ENCODE measurements at places on chromosomes 2 and 18.

DNA sequence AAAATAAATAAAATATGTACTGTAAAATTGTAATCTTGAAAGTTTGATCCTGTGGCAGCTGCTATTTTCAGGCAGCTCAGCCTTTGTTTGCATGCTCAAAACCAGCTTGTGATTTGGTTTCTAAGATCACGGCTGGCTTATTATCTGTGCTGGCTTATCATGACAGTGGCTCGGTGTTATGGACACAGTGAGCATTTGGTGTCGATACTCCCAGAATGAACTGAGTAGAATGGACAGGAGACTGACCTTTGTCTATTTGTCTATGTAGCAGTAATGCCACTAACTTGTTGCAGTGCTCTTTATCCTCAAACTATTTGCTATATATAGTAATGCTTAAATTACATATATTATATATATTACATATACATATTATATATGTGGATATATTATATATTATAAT, 58.8 kb downstream of the NEDD4L start:
- no peak for DNase-seq

DNA sequence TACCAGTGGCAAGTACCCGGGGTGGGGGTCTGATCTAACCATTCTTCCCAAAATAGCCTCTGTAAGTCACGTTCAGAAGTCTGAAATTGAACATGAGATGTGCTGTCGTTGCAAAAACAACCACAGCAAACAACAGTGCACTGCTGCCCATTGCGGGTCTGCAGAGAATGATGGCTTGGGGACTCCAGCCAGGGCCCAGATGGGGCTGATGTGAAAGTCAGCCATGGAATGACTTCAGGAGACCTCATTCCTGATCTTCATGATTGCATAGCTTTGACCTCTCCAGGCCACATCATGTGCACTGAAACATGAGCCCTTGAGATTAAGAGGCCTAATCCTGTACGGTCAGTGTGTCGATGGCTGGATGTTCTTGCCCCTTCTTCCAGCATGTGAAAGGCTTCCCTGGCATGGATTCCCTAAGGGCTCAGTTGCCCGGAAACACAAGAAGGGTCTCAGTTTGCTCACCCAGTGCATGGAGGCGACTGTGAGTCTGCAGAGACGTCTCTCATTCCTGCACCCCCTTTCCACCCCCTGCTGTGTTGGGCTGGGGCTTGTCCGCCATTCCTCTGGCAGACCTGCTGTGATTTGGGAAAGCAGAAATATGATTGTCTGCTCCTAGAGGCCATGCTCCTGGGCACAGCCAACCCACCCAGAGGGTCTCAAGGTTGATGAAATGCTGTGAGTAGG, 191.6 kb downstream of the SEPTIN10 start:
- DNase-seq, result no peak

GRCh38 chr2:20288642-20289340, 61.9 kb downstream of the PUM2 start:
- no peak for DNase-seq

DNA sequence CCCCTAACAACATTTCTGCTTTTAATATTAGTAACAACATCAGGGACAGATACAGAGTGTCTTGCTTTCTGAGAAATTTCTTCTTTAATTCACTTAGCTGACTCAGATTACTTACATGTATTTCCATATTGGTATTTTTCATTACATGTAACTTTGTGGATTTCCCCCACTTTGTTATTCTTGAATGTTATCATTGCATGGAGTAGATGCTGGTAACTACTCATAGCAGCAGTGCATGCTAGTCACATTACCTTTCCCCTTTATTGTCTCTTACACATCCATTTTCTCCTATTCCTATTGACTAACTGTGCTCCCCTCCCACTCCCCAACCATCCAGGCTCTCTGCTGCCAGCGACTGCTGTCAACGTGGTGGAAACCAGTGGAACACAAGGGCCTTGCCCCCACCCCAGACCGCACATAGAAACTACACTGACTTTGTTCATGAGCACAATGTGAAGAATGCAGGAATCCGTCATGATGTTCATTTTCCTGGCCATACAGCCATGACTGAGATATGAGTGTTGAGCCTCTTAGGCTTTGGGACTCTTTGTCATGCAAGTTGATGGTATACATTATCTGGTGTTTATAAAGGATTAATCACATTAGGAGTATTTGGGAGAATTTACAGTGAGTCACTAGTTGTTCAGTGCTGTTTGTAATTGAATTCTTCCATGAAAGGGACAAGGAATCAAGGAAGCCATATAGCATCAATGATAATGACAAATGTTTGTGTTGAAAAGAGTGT, 91.0 kb downstream of the EPB41L5 start:
- no peak for DNase-seq

DNA sequence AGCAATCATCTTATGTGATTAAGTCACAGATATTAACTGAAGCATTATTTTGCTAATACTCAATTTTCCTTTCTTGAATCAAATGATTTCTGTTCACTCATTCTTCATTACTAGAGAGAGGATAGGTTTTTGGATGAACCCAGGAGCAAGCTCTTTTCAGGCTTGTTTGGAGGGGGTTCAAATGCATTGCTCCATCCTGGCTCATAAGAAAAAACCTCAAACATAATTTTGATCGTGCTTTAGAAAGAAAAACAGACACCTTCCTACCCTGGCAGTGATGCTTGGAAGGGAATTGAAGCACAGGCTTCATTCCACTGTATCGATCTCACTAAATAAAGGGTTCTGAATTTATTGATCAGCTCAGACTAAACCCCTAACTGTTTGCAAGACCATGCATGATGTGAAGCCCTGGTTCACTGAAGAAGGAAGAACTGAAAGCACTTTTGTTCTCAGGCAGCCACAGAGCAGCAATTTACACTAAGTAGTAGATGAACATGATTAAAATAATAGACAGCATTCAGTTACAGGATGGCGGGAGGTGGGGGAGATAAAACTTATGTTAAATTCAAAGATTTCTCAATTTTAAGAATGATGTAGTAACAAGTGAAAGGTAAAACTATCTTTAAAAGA, 53.4 kb downstream of the CDH2 start:
- no peak for DNase-seq

DNA sequence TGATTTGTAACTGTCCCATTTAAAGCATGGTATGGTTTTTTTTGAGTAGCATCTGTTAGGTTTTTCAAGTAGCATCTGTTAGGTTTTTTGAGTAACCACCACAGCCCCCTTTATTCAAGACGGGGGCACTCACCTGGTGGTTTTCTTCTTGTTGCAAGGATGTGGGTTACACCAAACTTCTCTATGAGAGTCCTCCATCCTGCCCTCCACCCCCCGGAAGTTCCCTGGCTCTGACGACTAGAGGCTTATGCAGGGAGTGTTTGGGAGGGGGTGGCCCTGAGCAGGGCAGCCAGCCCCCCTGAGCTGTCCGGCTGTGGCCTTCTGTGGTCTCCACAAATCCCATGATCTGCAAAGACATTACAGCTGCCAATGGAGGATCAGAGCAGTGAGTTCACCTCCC, 39.3 kb downstream of the MTCL1 start:
- DNase-seq, result peak; percentile 67

- no peak for DNase-seq
Measured at GRCh38 chr18:11514267-11514666, 95.1 kb upstream of the SLC35G4 start.

DNA sequence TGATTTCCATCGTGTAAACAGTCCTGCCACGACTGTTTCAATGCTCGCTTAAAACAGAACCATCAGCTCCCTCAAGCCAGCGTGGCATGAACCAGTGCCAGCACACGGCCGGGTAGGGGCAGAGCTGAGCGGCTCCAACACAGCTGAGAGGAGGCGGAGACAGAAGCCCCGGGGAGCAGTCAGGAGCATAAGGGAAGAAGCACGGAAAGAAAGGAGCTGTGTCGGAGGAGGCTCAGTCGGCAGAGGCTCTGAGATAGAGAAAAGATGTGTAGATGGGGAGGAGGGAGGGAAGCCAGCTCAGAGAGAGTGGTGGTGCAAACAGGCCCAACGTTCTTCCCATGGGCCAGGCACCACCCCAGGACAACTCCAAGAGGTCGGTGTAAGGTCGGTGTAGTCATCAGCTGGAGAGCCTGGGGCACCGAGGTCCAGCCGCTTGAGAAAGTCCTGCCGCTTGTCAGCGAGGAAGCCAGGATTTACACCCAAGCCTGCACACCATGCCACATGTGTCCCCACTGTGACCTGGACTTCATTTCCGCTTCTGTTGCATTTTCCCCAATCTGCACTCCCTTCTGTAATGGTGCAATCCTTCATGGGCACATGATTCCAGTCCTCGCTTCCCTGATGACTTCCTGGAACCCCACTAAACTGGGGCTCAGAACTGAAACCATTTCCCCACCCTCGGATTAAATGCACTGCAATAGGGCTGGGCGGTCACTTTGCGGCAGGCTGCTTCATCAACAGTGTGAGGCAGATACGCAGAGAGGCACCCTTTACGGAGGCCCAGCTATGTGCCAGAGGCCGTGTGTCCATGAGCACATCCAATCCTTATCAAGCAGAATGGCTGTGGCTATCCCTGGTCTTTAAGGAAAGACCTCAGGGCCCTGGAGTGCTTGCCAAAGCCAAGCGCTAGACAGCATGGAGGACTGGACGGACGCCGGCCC, 43.5 kb downstream of the CYP27C1 start:
- no peak for DNase-seq

- DNase-seq, result no peak
Measured at GRCh38 chr2:204796581-204796980, 251.3 kb downstream of the PARD3B start.

DNA sequence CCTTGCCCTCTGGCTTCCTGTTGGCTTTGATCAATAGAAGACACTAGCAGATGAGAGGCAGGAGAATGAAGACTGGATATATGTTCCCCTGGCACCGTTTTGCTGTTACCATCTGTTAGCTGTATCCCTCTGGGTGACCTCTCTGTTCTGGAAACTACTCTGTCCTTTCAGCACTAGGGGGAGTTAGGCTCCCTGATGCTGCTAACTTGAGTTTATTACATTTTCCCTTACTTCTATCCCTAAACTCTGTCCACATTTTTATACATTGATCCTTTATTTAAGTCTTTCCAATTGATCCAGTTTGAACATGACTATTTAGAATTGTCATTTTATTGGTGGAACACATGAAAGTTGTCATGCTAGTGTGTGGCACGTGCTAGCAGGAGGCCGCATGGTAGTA, 1014.3 kb upstream of the CDH2 start:
- DNase-seq, result no peak

- no peak for DNase-seq
Measured at GRCh38 chr18:62287781-62288664, 37.1 kb upstream of the TNFRSF11A start.

DNA sequence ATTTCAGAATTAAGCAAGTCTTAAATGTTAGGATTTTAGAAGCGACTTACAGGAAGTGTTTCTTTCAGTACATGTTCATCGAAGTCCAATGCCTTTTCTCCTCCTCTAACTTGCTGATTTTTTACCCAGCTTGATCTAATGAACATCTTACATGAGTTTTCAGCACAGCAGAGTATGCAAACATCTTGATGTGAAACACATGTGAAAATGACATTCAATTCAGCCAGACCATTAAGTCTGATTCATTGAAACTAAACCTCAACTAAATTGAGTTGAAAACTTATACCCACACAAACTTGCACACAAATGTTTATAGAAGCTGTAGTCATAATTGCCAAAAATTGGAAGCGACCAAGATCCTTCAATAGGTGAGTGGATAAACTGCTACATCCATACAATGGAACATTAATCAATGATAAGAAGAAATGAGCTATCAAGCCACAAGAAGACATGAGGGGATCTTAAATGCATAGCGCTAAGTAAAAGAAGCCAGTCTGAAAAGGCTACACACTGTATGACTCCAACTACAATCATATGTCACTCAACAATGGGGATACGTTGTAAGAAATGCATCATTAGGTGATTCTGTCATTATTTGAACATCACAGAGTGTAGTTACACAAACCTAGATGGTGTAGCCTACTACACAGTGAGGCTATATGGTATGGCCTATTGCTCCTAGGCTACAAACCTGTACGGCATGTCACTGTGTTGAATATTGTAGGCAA, 18.5 kb downstream of the PSTPIP2 start:
- no peak for DNase-seq

DNA sequence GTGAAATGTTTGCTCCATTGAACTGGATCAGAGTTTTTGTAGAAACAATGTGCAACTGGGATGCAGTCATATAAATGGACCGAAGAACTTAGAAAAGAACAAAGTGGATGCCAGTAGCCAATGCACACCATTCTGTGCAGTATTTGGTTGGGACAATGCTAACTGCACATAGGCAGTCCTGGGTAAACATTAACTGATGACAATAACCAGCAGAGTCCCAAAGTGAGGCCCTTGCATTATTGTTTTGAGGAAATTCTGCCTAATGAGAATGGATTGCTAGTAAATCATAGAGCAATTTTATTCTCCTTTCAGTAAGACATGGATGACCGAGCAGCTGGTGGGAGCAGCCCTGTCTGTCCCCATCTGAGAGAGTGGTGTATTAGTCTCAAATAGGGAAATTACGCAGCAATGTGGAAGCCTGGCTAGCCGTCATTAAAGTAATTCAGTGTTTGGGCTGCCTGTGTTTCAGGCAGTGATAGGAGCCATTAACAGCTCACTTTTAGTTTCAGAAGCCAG, 94.9 kb downstream of the KCTD1 start:
- no peak for DNase-seq

DNA sequence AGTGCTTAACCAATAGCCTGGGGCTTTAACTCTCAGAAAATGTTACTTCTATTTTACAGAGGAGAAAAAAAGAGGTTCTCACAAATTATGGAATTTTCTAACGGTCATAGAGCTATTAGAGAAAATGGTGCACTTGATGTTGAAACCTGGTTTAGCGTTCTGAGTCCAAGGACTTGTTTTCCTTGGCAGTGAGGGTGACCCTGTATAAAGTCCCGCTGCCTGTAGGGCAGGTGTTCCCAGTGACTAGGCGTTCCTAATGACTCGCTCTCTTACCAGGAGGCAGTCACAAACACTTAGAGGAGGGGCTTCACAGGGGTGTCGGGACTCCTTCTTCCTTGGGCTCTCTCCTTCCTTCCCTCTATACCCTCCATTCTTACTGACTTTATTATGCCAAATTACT, 175.8 kb downstream of the ACTR3 start:
- no peak for DNase-seq

GRCh38 chr2:62573137-62573731, 67.2 kb upstream of the TMEM17 start:
- no peak for DNase-seq

DNA sequence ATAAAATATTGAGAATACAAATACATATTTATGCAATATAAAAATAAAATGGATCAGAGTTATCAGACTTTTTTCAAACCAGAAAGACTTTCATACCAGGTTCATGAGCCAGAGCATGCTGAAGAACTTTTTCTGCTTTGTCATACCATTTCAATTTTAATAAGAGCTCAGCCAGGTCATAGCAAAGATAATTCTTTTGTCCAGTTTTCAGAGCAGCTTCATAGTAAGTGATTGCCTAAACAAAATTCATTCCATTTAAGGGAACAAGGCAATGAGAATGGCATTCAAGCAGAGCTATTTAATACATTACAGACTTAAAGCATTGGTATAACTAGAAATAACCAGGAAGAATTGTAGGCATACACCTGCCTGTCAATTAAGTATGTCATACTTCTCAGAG, 42.3 kb downstream of the TTC21B start:
- no peak for DNase-seq

GRCh38 chr2:60490441-60490840, 63.0 kb downstream of the BCL11A start:
- DNase-seq, result no peak

Measured in NCI-H524 treated with DMSO at 0.1 percent for 48 hours (cell line).